ENCODE measurements at places on chromosomes 13 and 19.

DNA sequence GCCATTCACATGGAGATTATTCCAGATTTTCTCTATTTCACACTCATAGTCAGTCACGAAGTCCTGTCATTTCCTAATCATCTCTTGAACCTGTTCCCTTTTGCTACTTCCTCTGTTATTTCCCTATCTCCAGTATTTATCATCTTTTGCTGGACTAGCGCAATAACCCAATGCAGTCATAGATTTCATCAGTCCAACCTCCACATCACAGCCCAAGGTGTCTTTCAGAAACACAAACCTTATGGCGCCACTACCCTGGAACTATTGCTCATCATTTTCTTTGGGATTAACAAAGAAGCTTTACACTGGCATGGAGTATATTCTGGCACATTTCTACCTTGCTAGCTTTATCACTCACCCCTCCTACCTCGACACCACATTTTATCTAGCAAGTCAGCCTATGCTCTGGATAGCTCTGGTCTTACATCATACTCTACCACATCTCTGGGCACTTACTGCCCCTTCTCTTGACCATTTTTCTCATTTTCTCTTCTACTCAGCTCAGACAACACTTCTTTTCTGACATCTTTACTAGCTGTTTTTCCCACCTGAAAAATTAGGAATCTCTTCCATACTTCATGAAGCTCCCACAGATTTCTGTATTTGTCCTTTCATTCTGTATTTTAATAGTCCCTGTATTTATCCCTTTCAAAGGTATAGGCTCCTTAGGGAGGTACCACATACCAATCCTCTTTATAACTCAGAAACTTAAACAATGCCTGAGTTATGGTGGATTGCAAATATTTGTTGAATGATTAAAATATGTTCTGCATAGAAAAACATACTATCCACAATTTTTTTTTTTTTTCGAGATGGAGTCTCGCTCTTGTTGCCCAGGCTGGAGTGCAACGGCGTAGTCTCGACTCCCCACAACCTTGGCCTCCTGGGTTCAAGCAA, 534.7 kb downstream of the KLF12 start:
- DNase-seq: no peak

DNA sequence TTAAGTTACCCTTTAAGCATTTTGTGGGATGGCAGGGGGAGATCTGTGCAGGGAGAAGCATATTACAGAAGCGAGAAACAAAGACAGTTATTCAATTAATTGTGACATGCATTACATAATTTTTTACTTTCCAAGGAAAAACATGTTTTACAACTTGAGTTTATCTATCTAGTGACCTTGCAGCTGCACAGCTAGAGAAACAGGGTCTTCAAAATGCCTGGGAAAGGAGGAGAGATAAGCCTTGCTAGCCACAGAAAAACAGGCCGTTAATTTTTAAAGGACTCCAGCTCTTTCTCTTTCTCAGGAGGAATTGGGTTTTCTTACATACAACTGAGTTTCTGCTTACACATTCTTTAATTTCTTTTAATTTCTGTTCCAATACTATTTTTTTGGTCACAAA, 14.8 kb upstream of the ZNF431 start:
- DNase-seq: no peak

- DNase-seq: no peak
Measured at GRCh38 chr13:76863022-76863421, 23.2 kb downstream of the KCTD12 start.

DNA sequence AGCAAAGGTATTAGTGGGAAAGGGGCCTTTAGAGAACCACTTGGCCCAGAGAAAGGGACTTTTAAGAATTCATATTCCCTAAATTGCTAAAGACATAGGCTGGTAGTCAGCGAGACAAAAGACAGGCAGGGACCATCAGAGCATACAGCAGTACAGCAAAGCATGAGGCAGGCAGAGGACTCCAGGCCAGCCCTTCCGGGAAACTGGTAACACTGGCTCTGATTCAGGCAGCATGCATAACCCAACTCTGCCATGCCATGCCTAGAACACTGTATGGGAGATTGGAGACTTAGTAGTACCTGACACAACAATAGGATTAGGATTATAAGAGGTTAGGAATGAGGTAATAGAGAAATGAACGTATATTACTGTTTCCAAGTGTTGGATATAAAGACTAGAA, 34.9 kb downstream of the CAB39L start:
- DNase-seq: peak; percentile 21

- DNase-seq: no peak
Measured at GRCh38 chr13:52810011-52810410, 38.4 kb downstream of the PCDH8 start.

GRCh38 chr13:82658811-82659210, 1223.5 kb downstream of the SLITRK1 start:
- DNase-seq: no peak

DNA sequence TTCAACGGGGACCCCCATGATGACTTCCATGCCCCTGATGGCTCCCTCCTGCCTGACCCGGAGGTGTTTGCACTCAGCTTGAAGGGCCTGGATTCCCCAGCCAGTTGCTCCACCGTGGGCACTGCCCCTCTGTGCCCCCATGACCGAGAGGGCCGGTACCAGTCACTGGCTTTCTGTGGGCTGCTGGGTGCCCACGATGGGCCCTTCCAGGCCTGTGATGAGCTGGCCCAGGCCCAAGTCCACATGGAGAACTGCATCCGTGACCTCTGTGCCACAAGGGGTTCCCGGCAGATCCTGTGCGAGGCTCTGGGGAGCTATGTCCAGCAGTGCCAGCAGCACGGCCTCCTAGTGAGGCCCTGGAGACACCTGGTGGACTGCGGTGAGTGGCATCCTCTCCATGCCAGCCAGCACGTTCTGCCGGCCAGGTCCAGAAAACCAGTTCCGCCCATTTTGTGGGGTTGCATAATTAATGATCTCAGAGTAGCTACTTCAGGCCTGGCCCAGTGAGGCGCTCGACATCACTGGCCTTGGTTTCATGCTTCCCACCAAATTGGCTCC, 34.9 kb upstream of the FXYD3 start:
- DNase-seq: no peak

DNA sequence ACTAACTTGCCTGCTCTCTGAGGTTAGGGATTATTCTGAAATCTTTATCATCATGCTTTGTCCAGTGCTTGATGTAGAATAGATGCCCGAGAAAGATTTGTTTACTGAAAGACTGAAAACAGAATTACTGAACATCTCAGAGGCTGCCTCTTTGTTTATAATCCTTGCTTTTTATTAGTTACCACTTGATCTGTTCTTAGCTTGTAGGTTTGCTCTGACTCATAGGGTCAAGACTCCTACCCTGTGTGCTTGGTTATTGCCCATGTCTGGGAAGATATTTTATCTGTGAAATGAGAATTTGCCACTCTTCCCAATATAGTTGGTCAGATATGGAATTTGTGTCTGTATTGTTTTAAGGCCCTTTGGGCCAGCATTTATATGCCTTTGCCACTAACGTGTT, 675.3 kb downstream of the DIAPH3 start:
- no peak for DNase-seq

DNA sequence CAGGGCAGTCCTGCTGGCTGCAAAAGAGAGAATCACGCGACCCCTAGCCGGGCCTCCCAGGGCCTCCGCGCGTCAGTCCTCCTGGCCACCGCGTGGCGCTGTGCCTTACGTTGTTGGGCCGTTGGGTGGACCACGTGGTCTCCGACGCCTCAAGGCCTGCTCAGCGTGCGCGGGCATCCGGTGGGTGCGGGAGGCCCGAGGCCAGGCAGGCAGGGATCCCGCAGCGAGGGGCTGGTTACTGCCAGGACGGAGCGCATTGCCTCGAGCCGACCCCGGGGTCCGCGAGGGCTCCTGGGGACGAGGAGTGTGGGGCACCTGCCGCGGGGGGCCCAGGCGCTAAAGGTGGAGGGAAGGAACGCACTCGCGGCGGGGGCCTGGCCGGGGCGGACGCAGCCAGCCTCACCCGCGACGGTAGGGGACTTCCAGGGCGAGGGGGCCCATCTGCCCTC, at the start of gene TDRD12:
Gene TDRD12, plus strand, starts transcription at position 157 of the 449 bp plus-strand sequence. CDS start 306 bp downstream, outside the sequence.
- no peak for DNase-seq

- no peak for DNase-seq
Measured at GRCh38 chr13:73997964-73998363, 136.2 kb downstream of the KLF12 start.

- DNase-seq: peak; percentile 92
Measured at GRCh38 chr19:47598407-47599349, 10.3 kb upstream of the BICRA start.

GRCh38 chr19:2046046-2046907, 4.8 kb downstream of the MKNK2 start:
- DNase-seq: no peak

GRCh38 chr13:94209117-94209516, 270.4 kb downstream of the DCT start:
- no peak for DNase-seq

DNA sequence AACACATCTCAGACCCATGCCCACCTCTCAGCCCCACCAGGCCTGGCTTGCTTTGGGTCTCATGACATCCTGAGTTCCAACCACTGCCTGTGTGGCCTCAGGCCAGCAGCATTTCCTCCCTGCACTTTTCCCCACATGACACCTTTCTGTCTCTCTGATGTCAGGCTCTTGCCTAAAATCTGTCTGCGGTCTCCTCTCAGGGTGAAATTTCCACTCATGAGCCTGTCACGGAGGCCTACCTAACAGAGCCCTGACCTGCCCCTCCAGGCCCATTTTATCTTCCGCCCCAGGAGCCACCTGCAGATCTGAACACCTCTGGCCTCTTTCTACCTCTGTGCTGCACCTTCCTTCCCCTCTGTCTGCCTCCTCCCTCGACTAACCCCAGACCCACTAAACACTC, 93.5 kb downstream of the ZDHHC20 start:
- DNase-seq: no peak

- DNase-seq: no peak
Measured at GRCh38 chr13:50574731-50575130, 268.8 kb downstream of the DLEU7 start.

DNA sequence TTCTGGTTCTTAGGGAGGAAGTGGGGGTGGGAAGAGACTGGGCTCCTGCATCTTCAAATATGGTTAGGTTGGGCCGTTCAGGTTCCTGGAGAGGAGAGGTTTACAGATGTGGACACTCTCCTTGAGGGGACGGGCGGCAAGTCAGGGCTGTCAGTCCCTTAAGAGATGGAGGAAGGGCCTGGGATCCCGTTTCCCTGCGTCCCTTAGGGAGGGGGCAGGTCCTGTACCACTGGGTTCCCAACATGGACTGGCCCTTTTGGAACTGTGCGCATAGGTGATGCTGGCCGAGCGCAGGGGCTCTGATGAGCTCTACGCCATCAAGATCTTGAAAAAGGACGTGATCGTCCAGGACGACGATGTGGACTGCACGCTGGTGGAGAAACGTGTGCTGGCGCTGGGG, 10.9 kb upstream of the CACNG7 start:
- DNase-seq: no peak

- DNase-seq: no peak
Measured at GRCh38 chr13:103517768-103518102, 451.5 kb upstream of the SLC10A2 start.

DNA sequence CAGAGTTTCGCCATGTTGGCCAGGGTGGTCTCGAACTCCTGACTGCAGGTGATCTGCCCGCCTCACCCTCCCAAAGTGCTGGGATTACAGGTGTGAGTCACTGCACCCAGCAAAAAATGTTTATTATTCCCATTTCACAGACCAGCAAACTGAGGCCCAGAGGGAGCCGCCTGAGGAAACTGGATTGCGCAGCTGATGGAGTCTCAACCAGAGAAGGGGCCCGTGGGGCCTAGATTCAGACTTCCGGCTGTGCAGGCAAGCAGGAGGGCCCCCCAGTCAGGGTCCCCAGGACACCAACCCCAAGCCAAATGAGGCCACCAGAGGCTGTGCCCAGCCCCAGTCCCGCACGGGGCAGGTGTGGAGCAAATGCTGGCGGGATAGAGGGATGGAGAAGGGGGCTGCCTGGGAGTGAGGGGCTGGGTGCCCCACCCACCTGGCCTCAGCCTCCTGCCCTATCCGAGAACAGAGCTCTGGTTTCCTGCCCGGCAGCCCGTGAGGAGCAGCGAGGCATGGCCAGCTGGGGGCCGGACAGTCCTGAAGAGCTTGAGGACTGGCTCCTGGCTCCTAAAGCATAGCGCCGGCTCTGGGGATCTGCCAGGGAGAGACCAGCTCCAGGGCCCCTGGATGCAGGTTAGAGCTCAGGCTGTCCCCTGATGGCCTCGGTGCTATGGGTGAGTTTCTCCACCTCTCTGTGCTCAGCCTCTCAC, 22.0 kb downstream of the MISP start:
- no peak for DNase-seq

GRCh38 chr13:87669379-87669978, 1.7 kb upstream of the SLITRK5 start:
- DNase-seq: no peak

GRCh38 chr13:32300920-32301319, 14.2 kb downstream of the ZAR1L start:
- DNase-seq: no peak

GRCh38 chr13:41641429-41641828, 184.1 kb downstream of the RGCC start:
- no peak for DNase-seq

DNA sequence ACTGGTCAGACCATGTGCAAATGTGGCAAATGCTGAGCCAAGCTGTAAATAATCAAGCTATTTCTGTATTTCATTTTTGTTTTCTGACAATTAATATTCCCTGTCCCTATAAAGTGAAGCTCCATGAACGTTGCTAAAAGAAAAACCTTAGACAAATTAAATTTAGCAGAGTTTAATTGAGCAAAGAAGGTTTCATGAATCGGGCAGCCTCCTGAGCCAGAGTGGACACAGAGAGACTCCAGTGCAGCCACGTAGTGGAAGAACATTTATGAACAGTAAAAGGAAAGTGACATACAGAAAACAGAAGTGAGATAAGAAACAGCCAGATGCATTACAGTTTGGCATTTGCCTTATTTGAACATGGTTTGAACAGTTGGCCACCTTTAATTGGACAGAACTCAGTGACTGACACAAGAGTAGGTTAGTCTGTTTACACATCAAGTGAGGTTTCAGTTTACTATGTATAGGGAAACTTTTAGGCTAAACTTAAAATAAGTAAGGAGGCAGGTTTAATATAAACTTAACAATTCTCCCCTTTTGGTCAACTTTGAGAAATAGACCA, 69.7 kb downstream of the UFM1 start:
- no peak for DNase-seq

DNA sequence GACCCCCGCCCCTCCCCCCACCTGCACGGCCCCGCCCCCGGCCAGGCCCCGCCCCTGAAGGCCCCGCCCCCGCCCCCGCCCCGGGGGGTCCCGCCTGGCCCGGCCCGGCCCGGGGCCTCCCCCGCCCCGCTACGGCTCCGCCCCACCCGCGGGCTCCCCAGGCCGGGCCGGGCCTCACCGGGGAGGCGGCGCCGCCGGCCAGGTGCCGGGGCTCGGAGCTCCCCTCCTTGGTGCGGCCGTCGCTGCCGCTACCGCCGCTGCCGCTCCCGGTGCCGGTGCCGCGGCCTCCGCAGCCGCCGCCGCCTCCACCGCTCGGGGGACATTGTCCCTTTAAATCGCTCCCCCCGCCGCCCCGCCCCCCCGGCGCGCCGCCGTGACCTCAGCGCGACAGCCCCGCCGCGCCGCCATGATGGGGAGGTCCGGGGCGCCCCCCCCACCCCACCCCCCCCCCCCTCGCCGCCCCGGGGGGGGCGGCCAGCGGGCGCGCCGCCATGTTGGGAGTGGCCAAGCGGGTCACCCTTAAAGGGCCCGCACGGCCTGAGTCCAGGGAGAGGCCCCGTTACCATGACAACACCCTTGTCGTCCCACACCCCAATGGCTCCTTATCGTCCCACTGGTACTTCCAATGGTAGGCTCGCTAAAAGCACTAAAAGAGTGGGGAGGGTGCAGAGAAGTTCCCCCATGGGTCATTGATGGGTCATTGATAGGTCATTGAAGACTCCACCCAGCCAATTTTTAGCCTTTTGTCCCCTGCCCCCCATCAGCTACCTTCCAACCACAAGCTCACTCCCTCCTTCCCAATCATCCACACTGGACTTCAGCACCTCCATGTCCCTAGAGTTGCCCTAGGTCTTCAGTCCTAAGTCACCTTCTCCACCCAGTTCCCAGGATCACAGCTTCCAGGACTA, at the start of gene WIZ:
Gene WIZ, minus strand, starts transcription at position 337 of the 908 bp plus-strand sequence. CDS start 1,649 bp downstream, outside the sequence.
- no peak for DNase-seq

Measured in foreskin keratinocyte (primary cell).